Renal cortex interstitium (tissue), 15 donors: ENCODE measurements at places on chromosomes 6 and 20. TPM values are rescaled to one million over a fixed set of nuclear protein-coding genes. Genes with fewer than 3 reads are reported as not detected.

GRM1 gene
- polyA plus RNA-seq, result 0.14 TPM

SSTR4 gene
- polyA plus RNA-seq, result 0.14 TPM

CCR6 gene
- polyA plus RNA-seq, result not detected

LTB gene
- polyA plus RNA-seq, result 0.53 TPM

SYCP2L gene
- polyA plus RNA-seq, result 3.7 TPM

ULBP2 gene
- polyA plus RNA-seq, result 0.72 TPM

LRRC73 gene
- polyA plus RNA-seq, result 0.82 TPM

WFDC5 gene
- not detected for polyA plus RNA-seq

GATA5 gene
- 6.3 TPM for polyA plus RNA-seq

C6orf163 gene
- polyA plus RNA-seq, result 2.7 TPM

SLPI gene
- 1.3 TPM for polyA plus RNA-seq

PI3 gene
- polyA plus RNA-seq, result not detected

C2 gene
- polyA plus RNA-seq, result 4.0 TPM

IMPG1 gene
- polyA plus RNA-seq, result 4.8 TPM

BPHL gene
- 53.0 TPM for polyA plus RNA-seq

STMND1 gene
- 0.33 TPM for polyA plus RNA-seq

TNFRSF6B gene
- polyA plus RNA-seq, result 0.79 TPM

C6orf15 gene
- not detected for polyA plus RNA-seq

SPATA25 gene
- polyA plus RNA-seq, result 7.2 TPM

RBM24 gene
- 1.0 TPM for polyA plus RNA-seq

GHRH gene
- not detected for polyA plus RNA-seq

LHFPL5 gene
- polyA plus RNA-seq, result 0.32 TPM

DLL1 gene
- polyA plus RNA-seq, result 8.2 TPM

RNF182 gene
- 3.2 TPM for polyA plus RNA-seq

ADAM33 gene
- 7.7 TPM for polyA plus RNA-seq

CRISP2 gene
- polyA plus RNA-seq, result 0.07 TPM

RRBP1 gene
- polyA plus RNA-seq, result 109 TPM

CST1 gene
- polyA plus RNA-seq, result not detected

FAM120B gene
- 36.9 TPM for polyA plus RNA-seq

NTSR1 gene
- 1.2 TPM for polyA plus RNA-seq

OR2H2 gene
- polyA plus RNA-seq, result 0.11 TPM

LYRM2 gene
- 43.0 TPM for polyA plus RNA-seq
